ENCODE measurements at places on chromosomes 12 and 14.

DNA sequence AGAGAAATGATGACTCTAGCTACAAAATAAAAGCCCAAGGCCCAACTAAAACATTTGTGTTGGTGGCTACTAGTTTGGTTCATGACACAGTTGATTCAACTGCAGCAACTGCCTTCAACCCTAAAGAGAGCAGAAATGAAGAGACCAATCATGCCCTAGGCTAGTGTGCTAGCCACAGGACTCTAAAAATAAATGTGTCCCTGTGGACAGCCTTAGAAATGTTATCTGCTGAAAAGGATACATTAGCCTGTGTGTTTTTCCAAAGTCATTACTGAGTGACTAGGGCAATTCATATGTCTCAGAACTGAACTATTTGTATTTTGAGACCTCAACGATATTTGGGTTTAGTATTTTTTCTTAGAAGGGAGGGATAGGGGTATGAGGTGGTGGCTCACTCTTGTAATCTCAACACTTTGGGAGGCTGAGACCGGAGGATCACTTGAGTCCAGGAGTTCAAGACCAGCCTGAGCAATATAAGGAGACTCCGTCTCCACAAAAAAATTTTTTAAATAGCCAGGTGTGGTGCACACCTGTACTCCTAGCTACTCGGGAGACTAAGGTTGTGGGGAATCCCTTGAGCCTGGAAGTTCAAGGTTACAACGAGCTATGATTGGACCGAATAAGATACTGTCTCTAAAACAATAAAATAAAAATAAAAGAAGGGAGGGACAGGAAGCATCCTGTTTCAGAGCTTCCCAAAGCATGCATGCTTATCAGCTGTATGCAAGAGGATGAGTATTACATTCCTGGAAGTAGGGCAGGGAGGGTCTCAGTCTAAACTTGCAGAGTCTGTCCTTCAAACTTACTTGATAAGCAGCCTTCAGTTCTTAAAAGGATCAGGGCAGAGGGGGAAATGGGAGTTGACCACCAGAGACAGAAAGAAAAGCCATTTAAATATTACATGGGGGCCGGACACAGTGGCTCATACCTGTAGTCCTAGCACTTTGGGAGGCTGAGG is 29.6 kb upstream of the NAP1L1 start:
- no peak for DNase-seq

GRCh38 chr12:40312982-40313576 is 88.3 kb downstream of the LRRK2 start:
- peak; percentile 13 for DNase-seq

GRCh38 chr12:98421316-98421715 is 94.1 kb upstream of the TMPO start:
- no peak for DNase-seq

GRCh38 chr14:90732139-90732538 is 84.1 kb downstream of the TTC7B start:
- DNase-seq, result no peak

- no peak for DNase-seq
These were observed 99.1 kb upstream of the NAP1L1 start for GRCh38 chr12:76183459-76184186.
